Activated naive CD4-positive, alpha-beta T cell treated with Interleukin-2 at 50 U/mL for 16 hours (primary cell): ENCODE measurements at places on chromosomes 5 and 9.

DNA sequence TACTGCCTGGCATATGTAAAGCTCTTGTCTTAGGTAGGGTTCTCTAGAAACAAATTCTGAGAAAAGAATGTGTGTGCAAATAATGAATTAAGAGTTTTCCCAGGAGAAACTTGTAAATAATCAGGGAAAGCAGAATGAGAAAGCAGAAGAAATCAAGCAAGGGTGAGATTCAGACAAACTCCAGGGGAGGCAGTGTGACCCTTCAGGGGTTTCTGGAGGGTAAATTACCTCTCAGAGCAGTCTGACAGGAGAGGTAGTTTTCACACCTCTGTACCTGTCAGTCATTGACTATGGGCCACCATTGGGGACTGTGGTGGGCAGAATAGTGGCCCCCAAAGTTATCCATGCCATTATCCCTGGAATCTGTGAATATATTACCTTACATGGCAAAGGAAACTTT is 124.6 kb downstream of the KCTD16 start:
- no peak for DNase-seq

DNA sequence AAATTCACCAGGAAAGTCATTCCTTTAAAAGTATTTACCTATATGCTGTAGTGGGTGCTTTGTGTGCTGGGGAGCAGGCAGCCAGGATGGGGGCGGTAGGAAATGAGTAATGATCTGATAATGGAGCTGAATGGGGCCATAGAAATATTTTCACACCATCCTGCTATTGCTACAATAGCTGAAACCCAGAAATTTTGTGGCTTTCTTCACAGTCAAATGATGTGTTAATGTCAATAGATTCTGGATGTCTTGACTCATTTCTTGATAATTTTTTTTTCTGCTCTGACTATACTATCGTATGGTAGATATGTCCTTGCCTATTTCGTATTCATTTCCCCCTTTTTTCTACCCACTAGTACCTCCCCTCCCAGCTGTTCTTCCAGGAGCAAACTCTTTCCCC is 59.5 kb downstream of the RORB start:
- no peak for DNase-seq

GRCh38 chr9:120393386-120394057 is 186.4 kb downstream of the CDK5RAP2 start:
- no peak for DNase-seq

DNA sequence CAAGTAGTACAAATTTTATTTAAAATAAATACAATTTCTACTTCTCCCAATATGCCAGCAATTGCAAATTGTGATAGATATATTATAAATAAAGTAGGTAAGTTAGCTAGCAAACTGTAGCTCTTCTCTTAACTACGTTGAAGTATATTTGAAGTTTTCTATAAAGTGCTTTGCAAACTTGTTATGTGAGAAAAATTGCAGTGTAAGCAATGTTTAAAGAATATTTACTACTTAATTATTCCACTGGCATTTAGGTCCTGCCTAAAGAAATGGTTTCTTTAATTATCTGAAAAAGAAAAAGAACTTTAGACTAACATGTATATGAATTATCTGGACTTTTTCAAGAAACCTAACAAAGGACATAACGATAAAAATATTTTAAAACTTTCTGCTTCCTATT is 1350.0 kb upstream of the CDH9 start:
- no peak for DNase-seq

GRCh38 chr5:178649580-178649979 is 22.7 kb upstream of the CLK4 start:
- DNase-seq: no peak

DNA sequence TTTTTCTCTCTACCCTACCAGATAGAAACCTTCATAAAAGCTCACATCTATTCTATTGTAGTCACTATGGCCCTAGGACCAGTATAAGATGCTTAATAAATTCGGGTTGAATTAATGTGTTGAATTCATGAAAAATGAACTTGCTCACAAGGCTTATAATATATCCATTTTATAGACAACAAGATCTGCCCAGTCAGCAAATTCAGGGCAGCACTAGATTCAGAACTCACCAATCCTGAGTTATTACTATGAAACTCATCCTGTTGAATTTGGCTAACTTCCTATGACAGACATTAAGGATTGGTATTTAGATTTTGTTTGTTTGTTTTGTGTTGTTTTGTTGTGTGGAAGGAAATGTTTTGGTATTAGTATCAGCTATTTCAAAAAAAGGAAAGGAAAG is 143.6 kb upstream of the CCNG1 start:
- DNase-seq: no peak

- no peak for DNase-seq
Measured at GRCh38 chr5:105735704-105736103, 1935.0 kb downstream of the EFNA5 start.

- DNase-seq: no peak
Measured at GRCh38 chr5:172541099-172541772, 86.9 kb upstream of the SH3PXD2B start.

- no peak for DNase-seq
Measured at GRCh38 chr5:2626572-2626971, 124.9 kb downstream of the IRX2 start.
